Tongue (tissue), 3 donors: ENCODE measurements at places on chromosomes 11 and 22. TPM values are rescaled to one million over a fixed set of nuclear protein-coding genes. Genes with fewer than 3 reads are reported as not detected.

Gene LARGE2
- total RNA-seq, result 2.7 TPM

Gene LAYN
- total RNA-seq, result 21.1 TPM

Gene YPEL1
- 9.1 TPM for total RNA-seq

Gene OR52L1
- not detected for total RNA-seq

Gene DERL3
- 0.10 TPM for total RNA-seq

Gene SREBF2
- 47.6 TPM for total RNA-seq

Gene MMP12
- not detected for total RNA-seq

Gene ANO1
- total RNA-seq, result 36.7 TPM

Gene KRTAP5-2
- total RNA-seq, result not detected

Gene FKBP2
- 28.6 TPM for total RNA-seq

GRCh38 chr11:44611088-44611487, 45.6 kb downstream of the CD82 start:
- no peak for DNase-seq

DNA sequence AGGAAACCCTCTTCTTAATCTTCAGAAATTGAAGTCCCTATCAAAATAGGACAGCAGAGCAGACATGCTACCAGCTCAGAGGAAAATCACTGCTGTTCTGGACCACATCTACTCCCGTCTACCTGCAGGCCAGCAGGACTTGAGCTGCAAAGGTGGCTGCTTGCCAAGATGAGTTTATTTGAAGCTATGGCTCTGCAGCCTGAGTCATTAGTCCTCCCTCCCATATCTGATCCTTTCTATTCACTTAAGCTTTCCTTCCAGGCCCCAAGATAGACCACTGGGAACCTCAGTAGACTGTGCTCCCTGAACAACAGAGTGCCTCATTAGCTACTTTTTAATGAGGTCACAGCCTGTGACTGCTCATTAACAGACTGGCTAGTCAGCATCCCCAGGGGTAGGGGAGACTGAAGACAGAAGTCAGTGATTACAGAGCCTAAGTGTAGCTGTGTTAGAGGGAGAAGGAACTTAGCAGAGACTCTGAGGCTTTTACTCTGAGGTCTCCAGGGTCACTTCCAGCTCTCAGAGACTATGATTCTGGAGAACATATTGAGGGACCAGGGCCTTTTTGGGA, 6.8 kb upstream of the OR10A2 start:
- DNase-seq, result peak; percentile 5

DNA sequence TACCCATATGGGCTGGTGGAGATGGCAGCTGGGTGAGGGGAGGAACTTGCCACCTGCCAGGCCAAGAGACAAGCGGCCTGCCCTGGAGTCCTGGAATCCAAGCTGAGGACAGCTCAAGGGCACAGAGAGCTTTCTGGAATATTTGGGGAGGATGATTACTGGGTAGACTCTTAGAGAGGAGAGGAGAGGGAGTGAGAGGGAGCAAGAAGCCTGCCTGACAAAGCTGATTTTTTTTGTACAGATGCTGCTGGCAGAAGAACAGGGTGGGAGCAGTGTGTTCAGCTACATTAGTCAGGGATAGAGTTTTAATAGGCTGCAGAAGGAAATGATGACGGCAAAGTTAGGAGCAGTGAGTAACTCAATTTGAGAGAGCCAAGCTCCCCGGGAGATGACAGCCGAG, 299.3 kb downstream of the NXPE2 start:
- peak; percentile 78 for DNase-seq

DNA sequence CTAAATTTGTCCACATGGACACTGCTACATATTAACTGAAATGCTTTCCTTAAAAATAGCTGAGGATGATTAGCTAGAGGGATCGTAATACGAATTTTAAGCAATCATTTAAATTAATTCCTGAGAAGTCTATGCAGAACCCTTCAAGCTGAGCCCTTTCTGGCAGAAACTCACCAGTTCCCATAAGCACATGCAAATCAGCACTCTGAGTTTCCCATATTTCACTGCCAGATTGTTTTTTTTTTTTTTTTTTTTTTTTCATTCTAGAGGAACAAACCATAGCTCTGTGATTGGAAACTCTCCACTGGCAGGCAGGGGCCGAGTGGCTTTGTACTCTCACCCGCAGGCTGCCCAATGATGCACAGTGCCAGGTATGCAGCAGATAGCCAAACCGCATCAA, 145.6 kb downstream of the EFCAB6 start:
- DNase-seq, result peak; percentile 43

- DNase-seq, result no peak
Measured at GRCh38 chr22:28628766-28629165, 50.9 kb downstream of the TTC28 start.

GRCh38 chr11:60910281-60910687, 3.7 kb upstream of the TMEM109 start:
- no peak for DNase-seq

DNA sequence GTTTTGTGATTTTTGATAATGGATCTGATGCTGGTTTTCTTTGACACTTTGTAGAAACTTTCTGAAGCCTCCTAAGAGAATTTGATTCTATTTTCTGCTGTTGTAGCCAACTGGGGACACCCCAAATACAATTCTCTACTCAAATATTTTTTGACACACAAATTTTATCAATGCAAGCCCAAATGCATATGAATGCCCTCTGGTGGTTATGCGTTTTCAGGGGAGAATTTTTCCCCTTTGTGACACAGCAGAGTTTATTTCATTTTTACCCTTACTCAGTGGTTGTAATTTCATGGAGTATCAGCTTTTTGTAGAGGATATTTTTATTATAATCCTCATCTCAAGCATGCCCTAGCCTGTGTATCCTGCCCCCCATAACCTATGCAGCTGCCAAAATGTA, 44.7 kb upstream of the MTMR2 start:
- no peak for DNase-seq

DNA sequence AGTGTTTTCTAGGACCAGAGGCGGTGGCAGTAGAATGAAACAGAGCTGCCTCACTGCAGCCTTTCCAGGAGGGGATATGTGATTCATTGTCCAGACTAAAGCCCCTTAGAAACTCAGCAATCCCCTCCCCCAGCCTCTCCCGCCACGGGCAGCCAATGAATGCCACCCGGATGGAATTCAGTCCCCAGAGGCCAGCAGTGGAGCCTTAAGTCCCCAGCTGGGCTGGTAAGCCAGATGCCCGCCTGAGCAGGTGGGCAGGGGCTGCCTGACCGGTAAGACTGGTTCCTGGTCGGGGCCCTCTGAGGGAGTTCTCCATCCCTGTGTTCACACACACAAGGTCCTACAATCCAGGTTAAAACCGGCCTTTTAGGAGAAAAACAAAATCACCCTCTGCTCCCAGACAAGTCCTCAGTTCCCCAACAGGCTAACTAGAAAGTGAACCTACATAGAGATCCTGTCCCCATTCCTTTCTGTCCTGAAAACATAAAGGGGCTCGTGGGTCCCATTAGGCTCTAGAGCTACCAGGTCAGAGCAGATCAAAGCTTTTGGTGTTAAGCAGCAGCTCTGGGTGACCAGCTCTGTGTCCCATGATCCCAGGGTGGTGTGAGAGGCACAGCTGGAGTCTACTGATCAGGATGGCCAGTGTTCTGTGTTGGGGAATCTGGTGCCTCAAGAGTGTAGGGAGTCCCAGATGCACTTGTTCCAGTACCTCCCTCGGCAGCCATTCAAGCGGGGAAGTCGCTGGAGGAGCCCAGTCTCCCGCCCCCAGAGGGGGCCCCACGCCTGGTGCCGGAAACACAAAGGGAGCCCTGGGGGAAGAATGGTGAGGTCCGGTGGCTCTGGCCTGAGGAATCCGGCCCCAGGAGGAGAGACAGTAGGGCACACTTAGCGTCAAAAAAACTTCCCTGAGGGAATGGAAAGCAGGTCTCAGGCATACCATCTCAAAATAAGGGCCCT, 2.6 kb downstream of the PATZ1 start:
- peak; percentile 67 for DNase-seq

- peak; percentile 24 for DNase-seq
Measured at GRCh38 chr22:47835726-47836125, 1073.3 kb downstream of the TBC1D22A start.

GRCh38 chr22:49119551-49119952, 708.1 kb downstream of the BRD1 start:
- peak; percentile 14 for DNase-seq

- peak; percentile 75 for DNase-seq
Measured at GRCh38 chr22:27137871-27138337, 480.5 kb downstream of the MIAT start.

GRCh38 chr11:120660024-120660565, 148.5 kb downstream of the GRIK4 start:
- DNase-seq, result peak; percentile 16
